Activated gamma-delta T cell (primary cell): ENCODE measurements at places on chromosomes 5 and 9.

DNA sequence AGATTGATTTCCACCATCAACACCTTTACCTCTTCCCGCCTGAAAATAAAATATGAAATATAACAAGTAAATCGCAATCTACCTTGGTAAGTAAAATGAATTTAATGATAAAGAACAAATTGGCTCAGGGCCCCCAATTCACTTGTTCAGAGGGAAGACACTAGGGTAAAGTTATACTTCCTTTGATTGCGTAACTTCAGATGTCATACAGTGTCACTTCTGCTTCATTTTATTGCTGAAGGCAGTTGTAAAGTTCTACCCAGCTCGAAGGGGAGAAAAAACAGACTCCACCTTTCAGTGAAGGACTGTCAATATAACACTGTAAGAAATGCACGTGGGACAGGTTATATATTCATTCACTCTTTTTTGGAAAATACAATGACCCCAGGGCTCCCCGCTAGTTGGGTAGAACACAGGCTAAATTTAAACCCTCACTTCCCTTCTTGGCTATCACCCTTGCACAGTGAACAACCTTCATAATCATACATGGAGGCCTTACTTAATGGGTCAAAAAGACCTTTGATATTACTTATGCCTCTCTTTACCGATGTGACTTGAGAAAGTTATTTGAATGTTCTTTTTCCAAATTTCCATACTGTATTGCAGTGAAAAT is 848.8 kb downstream of the MAT2B start:
- no peak for DNase-seq

GRCh38 chr5:120098426-120098825 is 365.7 kb upstream of the PRR16 start:
- no peak for DNase-seq

DNA sequence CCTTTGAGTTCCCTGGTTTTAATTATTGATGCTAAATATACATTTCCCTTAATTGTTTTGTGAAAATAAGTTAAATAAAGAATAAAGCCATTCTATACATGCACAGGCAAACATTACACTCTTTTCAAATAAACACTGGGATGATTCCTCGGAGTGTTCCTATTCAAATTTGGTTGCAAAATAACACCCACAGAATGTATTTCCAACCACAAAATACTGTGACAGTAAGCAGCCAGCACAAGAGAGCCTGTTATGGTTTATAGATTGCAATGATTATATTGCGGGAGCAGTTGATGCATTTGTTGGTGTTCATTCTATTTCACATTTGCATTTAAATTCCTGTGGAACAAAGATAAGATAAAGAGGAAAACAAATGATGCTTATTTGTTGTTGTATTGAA is 632.6 kb upstream of the WWC1 start:
- no peak for DNase-seq

- DNase-seq: no peak
Observed at GRCh38 chr5:149771216-149771980, 41.3 kb downstream of the PPARGC1B start.

GRCh38 chr9:65426231-65426630 is 141.2 kb upstream of the FOXD4L5 start:
- no peak for DNase-seq

- no peak for DNase-seq
Observed at GRCh38 chr9:92406477-92406876, 2.1 kb upstream of the OGN start.

DNA sequence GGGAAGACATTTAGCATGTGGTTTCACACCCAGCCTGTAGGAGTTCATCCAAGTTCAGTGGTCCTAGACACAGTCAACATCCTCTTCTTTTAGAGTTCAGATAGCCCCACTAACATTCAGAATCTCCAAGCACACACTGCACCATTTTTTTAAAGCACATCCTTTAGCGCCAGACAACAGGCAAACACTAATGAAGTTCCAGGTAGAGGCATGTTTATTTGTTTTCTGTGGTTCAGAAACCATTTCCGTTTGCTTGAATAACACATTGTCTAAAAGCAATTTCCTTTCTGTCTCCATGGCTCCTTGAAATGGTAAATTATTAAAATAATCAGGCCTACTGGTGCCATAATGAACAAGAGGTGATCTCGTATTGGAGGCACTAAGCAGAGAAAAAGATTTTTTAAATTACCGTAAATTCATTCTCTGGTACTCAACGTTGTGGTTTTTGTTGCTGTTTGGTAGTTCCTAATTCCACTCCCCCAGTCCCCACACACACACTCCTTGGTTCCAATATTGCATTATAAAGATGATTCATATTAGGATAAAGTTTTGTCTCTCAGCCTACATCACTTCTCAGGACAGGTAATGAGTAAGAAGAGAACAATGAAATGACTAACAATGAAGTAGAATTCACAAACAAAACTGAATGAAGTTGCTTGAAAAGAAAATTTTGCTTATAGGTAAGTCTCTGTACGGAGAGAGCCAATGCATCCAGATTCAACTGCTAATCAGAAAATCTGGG is 153.1 kb downstream of the PCSK1 start:
- no peak for DNase-seq

GRCh38 chr9:119924736-119925135 is 555.5 kb upstream of the BRINP1 start:
- no peak for DNase-seq

DNA sequence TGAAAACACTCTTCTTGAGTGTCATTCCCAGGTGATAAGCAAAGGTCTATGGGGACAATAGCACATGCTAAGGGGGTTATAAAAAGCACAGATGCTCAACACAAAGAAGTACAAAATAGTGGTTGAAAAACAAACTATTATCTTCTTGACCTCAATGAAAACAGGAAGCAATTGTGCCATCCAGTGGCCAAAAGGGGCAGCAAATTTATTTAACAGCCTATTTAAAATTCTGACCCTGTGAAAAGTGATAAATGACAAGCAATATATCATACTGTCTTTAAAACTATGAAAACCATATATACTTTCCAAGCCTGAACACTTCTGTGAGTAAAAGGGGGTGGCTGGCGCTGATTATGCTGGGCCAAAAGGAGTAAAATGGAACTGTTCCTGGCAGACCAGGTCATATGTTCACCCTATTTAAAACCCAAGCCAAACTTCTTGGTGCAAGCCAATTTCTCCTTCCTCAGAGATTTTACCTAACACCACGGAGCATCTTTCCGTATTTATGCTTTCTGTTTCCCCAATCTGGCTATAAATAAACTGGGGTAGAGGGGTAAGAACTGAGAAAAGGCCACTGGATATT is 29.7 kb downstream of the TEX10 start:
- no peak for DNase-seq

DNA sequence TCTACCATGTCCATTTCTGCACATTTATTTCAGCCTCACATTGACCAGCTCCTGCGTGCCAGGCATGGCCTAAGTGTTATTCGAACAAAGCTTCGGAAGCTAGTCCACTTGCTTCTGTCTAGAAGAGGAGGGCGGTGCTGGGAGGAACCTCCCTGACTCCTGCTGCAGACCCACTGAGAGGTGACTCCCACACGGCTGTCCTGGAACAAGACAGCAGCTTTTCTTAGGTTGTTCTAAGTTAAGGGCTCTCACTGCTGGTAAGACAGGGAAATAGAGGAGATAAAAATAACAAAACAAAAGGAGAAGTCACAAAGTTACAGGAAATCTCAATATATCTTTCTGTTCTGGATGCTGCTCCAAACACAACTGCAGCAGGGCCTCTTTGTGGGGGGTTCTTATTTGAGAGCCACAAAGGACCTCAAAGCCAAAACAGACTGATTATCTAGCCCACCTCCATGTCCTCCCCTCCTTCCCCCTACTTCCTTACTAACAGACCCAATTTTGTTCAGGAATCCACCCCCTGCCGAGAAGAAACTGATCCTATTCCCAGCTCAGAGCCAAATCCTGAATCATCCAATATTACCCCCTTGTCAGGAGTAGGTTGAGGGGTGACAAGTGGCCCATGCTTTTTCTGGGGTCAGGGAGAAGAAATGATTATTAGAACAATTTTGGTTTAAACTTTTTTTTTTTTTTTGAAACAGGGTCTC is 28.4 kb upstream of the KCNIP1 start:
- no peak for DNase-seq

DNA sequence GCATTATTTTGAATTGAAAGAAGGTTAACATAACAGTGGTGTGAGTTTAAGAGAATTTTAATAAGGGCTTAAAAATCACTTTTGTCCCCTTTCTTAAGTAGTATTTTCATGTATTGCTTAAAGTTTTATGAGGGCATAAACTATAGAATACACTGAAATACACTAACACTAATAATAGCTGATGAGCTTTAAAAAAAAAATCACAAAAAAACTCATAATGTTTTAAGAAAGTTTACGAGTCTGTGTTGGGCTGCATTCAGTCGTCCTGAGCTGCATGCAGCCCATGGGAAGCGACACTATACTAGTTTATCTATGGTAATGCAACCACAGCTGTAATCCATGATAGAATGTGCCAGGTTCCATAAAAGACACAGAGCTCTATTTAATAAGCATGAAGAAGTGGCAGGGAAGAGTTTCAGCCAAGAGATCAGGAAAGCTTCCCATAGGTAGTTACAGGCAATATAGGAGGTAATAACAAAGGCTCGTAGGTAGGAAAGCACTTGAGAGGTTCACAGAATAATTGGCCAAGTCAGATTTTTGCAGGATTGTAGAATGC is 4.5 kb downstream of the SREK1IP1 start:
- no peak for DNase-seq

DNA sequence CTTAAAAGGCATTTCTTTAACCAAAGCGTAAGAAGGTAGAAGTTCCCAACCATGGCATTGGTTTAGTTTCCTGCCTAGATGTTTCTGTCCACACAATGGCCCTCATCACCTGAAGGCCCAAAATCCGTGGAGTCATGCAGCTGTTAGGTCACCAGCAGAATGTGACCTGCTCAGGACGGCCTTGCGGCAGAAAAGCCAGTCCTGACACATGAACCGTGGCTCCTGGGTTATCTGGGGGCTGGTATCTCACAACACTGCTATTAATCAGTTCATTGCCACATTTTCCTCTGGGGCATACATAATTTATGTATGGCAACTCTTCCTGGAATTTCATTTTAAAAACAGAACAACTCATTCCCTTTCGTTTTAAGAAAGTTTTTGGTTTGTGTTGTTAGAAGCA is 278.4 kb downstream of the ATPSCKMT start:
- no peak for DNase-seq

GRCh38 chr5:42599106-42599505 is 157.5 kb upstream of the CCDC152 start:
- no peak for DNase-seq

GRCh38 chr5:133274597-133274935 is 222.8 kb downstream of the HSPA4 start:
- DNase-seq: no peak

DNA sequence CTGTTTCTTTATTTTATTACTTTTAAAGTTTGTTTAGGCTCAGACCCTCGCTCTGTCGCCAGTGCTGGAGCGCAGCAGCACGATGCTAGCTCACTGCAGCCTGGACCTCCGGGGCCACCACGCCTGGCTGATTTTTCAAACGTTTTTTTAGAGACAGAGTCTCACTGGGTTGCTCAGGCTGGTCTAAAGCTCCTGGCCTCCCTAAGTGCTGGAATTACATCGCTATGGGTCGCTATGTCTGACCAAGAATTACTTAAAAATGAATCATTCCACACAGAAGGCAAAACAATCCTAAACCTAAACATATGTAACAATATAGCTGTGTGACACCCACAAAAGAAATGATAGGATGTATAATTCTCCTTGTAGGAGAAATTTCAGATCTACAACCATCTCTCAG is 86.9 kb upstream of the SIMC1 start:
- no peak for DNase-seq

- DNase-seq: no peak
Observed at GRCh38 chr9:79352322-79352721, 219.4 kb upstream of the TLE4 start.

GRCh38 chr5:179438461-179438860 is 93.2 kb upstream of the ADAMTS2 start:
- no peak for DNase-seq
